ENCODE measurements at places on chromosomes 2 and 18.
A peak's percentile ranks its signal among the peaks of the same experiment; 100 is the strongest.

- no peak for DNase-seq
These were observed 1251.6 kb upstream of the ZEB2 start for GRCh38 chr2:145771525-145771924.

DNA sequence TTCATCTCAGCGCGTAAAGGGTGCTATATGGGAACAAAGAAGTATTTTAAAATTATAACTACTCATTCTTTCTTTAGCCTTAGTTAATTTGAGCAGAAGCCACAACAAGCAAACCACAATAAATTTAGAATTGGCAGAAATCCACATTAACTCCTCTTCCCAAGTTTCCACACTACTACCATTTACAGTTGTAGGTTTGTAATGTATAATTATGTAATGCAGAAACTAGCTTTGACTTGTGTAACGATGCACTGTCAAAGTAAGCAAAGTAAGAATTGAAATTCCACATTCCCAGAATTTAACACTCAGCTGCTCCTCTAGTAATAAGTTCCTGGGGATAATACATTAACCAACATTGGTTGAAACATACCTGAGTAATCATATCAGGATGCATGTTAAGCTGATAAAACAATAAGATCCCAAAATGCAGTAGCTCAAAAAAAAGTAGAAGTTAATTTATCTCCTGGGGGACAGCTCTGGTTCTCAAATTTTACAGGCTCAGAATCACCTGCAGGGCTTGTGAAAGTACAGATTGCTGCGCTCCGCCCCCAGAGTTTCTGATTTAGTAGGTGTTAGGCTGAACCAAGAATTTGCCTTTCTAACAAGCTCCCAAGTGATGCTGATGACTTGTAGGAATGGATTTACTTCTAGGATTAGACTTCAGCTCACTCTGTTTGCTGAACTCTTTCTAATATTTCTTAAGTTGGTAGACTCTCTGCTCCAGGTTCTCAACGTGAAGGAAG lies 9.9 kb downstream of the GRP start:
- no peak for DNase-seq

- DNase-seq = no peak
These were observed 5.3 kb downstream of the CERS6 start for GRCh38 chr2:168461178-168461941.

DNA sequence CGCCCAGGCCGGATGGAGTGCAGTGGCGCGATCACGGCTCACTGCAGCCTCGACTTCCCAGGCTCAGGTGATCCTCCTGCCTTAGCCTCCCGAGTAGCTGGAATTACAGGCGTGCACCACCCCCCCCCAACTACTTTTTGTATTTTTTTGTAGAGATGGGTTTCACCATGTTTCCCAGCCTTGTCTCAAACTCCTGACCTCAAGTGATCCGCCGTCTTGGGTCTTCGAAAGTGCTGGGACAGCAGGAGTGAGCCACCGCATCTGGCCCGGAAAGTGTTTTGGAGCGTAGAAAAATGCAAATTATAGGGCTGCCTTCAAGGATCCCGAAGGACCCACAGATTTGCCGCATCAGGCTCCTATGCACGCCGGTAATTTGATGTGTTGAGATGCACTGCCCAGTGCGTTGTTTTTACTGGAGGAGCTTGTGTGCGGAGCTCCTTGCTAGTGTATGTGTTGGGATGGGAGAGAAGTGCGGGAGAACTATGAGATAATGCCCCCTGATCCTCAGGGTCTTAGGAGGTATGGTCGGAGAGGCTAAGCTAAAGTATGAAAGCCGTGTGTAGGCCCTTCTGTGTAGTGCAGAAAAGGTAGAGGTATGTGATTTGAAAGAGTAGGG lies 1.2 kb upstream of the CLASP1 start:
- no peak for DNase-seq

GRCh38 chr18:36872329-36872728 lies 43.4 kb downstream of the KIAA1328 start:
- DNase-seq = no peak

GRCh38 chr18:73840319-73840945 lies 307.2 kb downstream of the FBXO15 start:
- DNase-seq = no peak

DNA sequence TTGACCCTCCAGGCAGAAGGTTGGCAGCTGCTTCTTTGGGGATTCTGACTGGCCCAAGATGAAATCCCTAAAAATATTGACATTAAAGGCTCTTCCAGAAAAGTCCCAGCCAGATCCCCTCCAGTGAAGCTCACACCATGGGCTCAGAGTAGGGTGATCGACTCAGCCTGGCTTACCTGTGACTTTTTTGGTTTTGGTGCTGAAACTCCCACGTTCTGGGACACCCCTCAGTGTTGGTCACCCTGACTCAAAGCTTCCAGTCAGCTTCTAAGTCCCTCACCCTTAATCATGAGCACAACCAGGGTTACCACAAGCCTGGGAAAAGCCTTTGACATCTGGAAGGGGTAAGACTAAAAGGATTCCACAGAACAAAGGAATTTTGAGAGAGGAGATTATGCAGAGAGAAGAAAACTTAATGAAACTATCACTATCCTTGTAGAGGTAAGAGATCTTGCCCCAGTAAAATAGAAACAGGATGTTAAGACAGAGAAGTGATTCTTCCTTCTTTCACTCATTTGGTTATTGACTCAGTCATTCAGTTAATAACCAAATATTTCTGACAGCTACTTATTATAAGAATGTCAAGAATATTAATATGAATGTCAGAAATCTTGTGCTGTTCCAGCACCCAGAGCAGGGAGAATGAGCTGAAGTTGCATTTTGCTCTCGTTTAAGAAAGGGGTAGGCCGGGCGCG lies 66.8 kb upstream of the SEC11C start:
- no peak for DNase-seq

- no peak for DNase-seq
These were observed 371.9 kb downstream of the NBAS start for GRCh38 chr2:15189216-15189615.

- DNase-seq = no peak
These were observed 33.6 kb downstream of the PLEKHA3 start for GRCh38 chr2:178513876-178514275.

DNA sequence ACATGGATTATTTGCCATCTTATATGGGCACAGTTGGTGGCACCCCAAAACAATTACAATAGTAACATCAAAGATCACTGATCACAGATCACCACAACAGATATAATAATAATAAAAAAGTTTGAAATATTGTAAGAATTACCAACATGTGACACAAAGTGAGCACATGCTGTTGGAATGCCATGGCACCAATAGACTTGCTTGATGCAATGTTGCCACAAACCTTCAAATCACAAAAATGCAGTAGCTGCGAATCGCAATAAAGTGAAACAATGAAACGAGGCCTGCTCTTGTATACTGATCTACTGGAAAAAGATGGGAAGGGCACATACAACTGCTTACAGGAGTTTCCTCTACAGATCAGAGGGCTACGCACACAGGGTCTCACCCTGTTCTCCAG lies 32.2 kb upstream of the AMMECR1L start:
- no peak for DNase-seq

DNA sequence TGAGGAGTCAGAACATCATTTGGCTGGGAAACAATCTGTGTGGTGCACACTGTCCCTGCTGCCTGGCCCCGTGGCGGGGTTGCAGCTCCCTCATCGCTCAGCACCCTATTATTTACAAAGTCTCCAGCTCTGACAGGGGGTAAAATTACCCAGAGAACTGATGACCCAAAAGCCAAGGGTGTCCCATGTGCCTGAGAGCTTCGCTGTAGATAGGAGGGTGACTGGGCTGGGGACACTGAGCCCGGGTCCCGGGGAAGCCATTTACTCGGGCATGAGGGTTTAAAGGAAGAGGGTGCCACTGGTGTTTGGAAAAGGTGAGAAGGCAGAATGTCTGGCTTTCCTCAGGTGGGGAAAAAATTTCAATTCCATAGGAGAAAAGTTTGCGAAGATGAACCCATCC lies 48.2 kb upstream of the EML6 start:
- DNase-seq = no peak

DNA sequence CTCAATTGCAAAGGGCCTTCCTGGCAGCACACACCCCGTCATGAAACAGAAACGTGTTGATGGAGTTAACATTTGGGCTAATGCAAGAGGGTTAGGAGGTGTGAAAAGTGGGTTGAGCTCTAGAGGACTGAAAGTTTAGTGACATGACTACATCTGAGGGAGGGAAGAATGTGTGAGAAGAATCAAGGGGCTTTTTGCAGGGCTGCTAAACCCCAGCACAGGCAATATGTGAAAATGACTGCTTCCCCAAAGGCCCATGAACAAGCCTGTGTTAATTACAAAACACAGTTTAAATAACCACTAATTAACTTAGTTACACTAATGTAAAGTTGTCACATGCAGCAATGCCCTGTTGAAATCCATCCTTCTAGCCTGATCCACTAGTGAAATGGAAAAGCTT lies 63.4 kb upstream of the PEX13 start:
- no peak for DNase-seq

DNA sequence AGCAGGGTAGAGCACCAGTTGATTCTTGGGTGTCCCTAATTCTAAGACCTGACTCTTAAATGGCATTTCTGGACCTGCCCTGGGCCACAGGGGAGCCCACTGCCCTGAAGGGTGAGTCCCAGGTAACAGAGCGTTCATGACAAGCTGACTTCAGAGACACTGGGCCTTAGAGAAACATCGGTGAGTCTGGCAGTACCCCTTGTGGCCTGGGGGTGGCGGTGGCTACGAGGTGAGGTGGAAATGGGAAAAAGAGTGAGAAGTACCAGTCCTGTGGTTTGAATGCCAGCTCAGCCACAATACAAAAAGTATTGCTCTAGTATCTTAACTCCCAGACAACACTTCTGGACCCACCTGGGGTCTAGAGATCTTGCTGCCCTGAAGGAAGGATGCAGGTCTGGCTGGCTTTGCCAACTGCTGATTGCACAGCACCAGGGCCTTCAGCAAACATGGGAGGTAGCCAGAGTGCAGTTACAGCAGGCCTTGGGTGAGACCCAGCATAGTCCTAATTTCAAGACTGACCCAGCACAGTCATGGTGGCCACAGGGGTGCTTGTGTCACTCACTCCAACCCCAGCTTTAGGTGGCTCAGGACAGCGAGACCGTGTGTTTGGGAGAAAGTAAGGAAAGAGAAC lies 44.5 kb downstream of the USP34 start:
- peak; percentile 60 for DNase-seq

GRCh38 chr2:20173496-20174402 lies 51.2 kb downstream of the SDC1 start:
- DNase-seq = no peak

DNA sequence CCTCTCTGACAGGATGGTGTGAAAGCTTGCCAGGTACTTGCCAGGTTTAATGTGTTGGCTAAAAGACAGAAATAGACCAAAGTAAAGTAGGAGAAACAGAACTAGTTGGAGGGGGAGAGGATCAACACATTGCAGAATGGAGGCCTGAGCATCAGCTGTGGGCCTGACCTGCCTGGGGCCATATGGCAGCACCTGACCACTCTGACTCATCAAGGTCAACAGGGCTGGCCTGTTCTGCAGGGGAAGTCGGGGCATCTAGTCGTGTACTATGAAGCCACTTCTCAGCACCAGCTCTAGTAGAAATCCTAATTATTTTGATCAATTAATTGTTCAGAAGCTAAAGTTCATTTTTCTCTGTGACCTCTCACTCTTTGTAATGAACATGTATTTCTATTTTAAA lies 35.8 kb upstream of the NOSTRIN start:
- no peak for DNase-seq

GRCh38 chr2:96891591-96892333 lies 21.9 kb upstream of the SEMA4C start:
- no peak for DNase-seq

DNA sequence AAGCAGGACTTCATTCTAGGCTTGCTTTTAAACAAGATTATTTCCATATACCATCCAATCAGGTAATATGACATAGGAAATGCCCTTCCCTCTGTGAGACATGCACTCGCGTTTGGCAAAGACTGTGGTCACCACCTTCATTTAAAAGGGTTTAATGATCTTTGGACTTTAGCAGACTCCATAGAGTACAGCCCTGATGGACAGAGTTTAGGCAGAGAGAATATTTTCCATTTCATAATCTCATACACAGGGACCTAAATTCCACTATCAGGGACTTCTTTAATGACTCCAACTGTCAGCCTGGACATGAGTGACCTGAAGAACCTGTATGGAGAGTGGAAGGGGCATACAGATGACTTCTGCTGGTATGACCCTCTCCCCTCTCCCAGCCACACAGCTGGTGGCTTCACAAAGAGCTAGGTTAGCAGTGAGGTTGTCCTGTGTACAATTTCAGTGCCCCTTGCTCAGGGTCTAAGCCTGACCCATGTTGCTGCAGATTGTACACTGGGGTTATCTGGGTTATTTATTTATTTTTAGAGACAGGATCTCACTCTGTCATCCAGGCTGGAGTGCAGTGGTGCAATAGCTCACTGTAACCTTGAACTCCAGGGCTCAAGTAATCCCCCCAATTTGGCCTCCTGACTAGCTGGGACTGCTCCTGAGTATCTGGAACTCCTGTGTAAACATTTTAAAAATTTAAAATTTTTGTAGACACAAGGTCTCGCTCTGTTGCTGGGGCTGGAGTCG lies 59.2 kb downstream of the PTPRM start:
- DNase-seq = no peak

- DNase-seq = no peak
These were observed 248.8 kb downstream of the IRS1 start for GRCh38 chr2:226550801-226551200.

DNA sequence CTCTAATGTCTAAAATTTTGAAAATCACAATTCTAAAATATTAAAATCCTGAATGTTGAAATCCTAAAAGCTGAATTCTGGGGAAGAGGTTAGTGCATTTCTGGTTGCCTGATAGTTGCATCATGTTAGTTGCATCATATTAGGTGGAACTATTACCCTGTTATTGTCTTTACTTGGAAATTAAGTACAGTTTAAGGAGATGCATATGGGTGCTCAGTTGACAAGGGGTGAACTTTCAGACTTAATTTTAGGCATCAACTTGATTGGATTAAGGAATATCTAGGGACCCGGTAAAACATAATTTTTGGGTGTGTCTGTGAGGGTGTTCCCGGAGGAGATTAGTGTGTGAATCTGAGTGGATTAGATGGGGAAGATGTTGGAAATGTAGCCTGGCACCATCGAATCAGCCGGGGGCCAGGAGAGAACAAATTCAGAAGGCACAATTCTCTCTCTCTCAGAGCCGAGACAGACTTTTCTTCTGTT lies 409.8 kb downstream of the PLCL1 start:
- DNase-seq = no peak

DNA sequence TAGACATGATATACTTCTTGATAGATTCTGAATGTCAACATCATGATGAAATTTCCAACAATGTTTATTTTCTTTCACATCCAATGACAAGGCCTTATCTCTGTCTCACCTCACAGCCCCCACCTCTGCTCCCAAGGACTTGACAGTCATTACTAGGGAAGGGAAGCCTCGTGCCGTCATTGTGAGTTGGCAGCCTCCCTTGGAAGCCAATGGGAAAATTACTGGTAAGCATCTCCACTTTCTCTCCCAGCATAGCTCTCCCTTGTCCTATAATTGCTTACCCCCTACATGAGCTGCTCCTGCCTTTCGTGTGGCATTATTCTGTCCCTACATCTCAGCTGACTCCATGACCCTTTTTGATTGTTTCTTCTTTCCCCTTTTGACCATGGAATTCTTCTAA lies 821.8 kb downstream of the MBD2 start:
- no peak for DNase-seq

GRCh38 chr2:201781557-201782051 lies 871 bp upstream of the ALS2 start:
- peak; percentile 4 for DNase-seq
